ENCODE measurements at places on chromosomes 7 and 10.

DNA sequence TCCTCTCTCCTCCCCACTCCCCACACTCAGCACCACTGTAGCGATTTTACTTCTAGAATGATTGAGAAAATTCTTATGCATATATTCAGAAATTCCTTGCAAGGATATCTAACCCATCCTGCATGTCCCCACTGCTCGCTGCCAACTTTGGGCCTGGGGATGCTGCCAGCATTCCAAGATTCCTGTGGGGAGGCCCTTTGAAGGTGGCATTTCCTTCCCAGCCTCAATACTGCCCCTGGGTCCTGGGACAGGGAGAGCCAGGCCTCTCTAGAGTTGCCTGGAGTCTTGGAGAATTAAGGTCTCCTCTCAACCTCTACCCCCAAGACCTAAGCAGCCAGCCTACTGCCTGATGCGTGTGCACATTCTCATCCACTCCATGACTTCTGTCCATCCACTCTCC, 303.5 kb downstream of the NEBL start:
- DNase-seq, result no peak

- no peak for DNase-seq
Observed at GRCh38 chr7:94030634-94031033, 26.5 kb upstream of the BET1 start.

- DNase-seq, result no peak
Observed at GRCh38 chr7:159000859-159001435, 143.7 kb downstream of the VIPR2 start.

DNA sequence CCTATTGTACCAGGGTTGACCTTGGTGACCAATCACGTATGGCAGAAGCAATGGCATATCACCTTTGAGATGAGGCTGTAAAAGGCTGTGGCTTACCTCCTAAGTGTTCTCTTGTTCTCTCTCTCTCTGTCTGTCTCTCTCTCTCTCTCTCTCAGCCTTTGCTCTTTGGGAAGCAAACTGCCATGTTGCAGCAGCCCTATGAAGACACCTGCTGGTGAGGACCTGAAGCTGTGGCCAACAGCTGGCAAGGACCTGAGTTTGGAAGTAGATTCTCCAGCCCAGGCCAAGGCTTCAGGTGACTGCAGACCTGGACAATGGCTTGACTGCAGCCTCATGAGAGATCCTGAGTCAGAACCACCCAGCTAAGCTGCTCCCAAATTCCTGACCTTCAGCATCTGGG, 161.4 kb downstream of the GPAM start:
- DNase-seq, result no peak

DNA sequence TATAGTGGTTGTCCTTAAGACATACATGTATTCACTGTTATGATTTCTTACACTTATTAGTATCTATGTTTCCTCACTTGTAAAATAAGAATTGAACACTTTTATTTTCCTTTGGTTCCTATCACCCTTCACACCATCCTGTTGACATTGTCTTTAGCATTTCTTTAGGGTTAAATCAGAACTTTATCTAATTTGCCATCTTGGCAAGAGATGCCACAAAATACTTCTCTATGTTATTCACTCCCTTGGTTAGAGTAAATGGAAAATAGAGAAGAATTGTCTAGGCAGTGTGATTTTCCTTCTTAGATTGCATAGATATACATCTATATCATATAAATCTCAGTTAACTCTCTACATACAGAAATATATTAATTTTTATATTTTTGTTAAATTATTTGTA, 204.7 kb downstream of the SEMA3D start:
- DNase-seq, result no peak

- no peak for DNase-seq
Observed at GRCh38 chr7:106405697-106406141, 120.9 kb upstream of the NAMPT start.

DNA sequence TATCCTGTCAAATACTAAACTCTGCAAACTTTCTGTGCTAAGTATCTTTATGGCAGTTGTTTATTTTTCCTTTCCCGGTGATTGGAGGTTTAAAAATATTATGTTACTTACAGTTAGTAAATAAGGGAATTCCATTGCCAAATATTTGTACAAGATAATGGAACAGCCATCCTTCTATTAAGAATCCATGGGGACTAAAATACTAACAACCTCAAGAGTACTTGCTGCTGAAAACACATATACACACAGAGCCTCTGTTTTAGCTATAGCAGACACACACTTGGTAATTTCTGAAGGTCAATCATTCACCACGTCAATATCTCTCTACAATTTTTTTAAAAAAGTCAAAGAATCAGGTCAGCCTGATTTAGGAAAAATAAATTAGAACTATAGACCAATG, 32.4 kb downstream of the TSPAN12 start:
- no peak for DNase-seq

GRCh38 chr7:24703296-24703695, 54.0 kb downstream of the GSDME start:
- DNase-seq, result no peak

- DNase-seq, result no peak
Observed at GRCh38 chr10:119777686-119778085, 51.8 kb downstream of the INPP5F start.

- DNase-seq, result no peak
Observed at GRCh38 chr10:33277135-33277536, 57.3 kb downstream of the NRP1 start.

DNA sequence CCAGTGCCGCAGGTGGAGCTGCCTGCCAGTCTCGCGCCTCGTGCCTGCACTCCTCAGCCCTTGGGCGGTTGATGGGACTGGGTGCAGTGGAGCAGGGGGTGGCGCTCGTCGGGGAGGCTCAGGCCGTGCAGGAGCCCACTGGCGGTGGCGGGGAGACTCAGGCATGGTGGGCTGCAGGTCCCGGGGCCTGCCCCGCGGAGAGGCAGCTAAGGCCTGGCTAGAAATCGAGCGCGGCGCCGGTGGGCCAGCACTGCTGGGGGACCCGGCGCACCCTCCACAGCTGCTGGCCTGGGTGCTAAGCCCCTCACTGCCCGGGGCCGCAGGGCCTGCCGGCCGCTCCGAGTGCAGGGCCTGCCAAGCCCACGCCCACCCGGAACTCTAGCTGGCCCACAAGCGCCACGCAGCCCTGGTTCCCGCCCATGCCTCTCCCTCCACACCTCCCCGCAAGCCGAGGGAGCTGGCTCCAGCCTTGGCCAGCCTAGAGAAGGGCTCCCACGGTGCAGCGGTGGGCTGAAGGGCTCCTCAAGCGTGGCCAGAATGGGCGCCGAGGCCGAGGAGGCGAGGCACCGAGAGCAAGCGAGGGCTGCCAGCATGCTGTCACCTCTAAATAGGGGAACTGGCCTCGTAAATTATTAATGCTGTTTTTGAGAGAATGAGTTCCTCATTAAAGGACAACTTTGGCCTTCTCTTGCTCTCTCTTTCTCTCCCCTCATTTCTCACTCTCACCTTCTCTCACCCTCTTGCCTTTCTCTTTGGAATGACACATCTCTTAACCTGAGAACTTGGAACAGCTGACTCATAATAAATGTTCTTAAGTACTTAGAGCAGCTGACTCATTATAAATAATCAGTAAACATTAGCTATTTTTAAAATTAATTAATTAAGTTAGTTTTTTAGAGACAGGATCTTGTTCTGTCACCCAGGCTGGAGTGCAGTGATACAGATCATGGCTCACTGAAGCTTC, 4.9 kb downstream of the ACADSB start:
- DNase-seq, result no peak

GRCh38 chr10:60387531-60387930, 2.1 kb downstream of the ANK3 start:
- DNase-seq, result no peak

GRCh38 chr10:91813251-91813650, 15.0 kb downstream of the TNKS2 start:
- DNase-seq, result no peak

GRCh38 chr10:124747745-124748144, 3.6 kb upstream of the FAM53B start:
- DNase-seq, result no peak

GRCh38 chr10:66837990-66838389, 87.8 kb upstream of the LRRTM3 start:
- DNase-seq, result no peak

DNA sequence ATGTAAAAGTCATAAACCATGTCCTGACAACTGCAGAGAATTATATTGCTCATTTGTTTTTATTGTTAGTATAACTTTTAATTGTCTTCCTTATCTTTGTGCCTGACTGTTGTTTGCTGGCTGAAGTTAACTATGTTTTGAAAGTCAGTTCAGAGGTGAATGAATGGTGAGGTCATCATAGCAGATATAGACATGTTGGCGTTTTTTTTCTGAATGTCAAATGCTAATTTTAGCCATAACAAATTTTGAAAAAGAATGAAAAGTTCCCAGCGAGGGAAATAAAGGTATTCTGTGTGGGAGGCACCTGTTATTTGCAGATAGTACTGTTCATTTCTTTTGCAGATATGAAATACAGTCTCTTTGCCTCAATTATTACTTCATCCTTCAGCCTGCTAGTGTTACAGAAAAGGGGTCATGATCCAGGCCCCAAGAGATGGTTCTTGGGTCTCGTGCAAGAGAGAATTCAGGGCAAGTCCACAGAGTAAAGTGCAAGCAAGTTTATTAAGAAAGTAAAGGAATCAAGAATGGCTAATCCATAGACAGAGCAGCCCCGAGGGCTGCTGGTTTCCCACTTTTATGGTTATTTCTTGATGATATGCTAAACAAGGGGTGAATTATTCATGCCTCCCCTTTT, 96.5 kb downstream of the CAMK1D start:
- no peak for DNase-seq

- no peak for DNase-seq
Observed at GRCh38 chr10:103491729-103492364, 1.7 kb upstream of the NEURL1 start.

- no peak for DNase-seq
Observed at GRCh38 chr10:80701706-80702105, 164.0 kb downstream of the SH2D4B start.

- no peak for DNase-seq
Observed at GRCh38 chr7:128710481-128710880, 28.7 kb upstream of the CALU start.

- no peak for DNase-seq
Observed at GRCh38 chr10:49661140-49661856, 18.2 kb upstream of the C10orf53 start.

- DNase-seq, result peak; percentile 28
Observed at GRCh38 chr10:25901199-25901598, 32.8 kb upstream of the MYO3A start.

GRCh38 chr10:2887391-2888070, 179.8 kb upstream of the PFKP start:
- no peak for DNase-seq

GRCh38 chr10:43229208-43230061, 37.4 kb downstream of the RASGEF1A start:
- no peak for DNase-seq

DNA sequence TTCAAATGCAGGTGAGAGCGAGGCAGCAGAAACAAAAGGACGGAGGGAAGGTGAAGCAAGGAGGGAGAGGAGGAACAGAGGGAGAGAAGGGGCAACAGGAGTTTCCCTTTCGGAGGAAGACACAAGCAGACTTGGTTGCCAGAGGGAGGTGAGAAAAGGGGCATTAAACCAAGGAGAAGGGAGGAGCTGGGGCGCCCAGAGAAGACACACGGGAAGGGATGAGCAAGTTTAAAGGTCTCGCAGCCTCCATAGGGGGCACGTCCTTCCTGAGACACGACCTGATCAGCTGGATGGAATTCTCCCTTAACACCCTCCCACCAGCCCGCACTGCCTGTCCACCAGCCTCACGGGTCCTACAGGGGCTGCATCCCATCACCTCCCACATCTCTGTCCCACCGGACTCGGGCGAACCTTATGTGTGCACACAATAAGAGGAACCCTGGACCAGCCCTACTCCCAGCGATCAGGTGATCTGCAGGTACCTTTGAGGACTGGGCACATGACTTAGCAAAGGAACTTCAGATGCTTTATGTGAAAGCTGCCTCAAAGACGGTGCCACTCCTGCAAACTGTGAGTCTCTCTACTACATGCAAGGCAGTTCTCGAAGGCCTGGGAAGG, 251.2 kb downstream of the TNS3 start:
- no peak for DNase-seq

- no peak for DNase-seq
Observed at GRCh38 chr7:504221-505111, 15.2 kb downstream of the PDGFA start.

DNA sequence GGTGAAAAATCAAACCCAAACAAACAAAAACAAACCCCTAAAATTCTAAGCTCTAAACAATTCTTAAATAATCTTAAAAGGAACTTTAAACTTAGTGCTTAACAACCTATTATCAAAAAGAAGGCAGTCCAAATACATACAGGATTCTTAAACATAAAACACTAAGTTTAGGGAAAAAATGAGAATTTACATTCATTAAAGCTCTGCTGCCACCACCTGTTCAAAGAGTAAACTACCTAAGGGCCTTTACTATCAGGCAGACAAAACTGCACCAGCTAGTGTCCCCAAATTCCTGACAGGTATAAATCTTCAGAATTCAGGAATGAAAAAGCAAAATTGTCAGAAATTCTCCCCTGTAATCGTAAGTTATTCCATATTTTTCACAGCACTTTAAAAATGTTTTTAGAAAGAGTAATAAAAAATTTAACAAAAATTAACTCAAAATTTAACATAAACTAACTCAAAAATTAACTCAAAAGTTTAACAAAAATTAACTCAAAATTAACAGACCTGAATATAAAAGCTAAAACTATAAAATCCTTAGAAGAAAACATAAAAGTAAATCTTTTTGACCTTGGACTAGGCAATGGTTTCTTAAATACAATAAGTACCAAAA, 55.1 kb downstream of the PDZD8 start:
- no peak for DNase-seq

- no peak for DNase-seq
Observed at GRCh38 chr10:71638064-71638821, 81.3 kb downstream of the C10orf105 start.

DNA sequence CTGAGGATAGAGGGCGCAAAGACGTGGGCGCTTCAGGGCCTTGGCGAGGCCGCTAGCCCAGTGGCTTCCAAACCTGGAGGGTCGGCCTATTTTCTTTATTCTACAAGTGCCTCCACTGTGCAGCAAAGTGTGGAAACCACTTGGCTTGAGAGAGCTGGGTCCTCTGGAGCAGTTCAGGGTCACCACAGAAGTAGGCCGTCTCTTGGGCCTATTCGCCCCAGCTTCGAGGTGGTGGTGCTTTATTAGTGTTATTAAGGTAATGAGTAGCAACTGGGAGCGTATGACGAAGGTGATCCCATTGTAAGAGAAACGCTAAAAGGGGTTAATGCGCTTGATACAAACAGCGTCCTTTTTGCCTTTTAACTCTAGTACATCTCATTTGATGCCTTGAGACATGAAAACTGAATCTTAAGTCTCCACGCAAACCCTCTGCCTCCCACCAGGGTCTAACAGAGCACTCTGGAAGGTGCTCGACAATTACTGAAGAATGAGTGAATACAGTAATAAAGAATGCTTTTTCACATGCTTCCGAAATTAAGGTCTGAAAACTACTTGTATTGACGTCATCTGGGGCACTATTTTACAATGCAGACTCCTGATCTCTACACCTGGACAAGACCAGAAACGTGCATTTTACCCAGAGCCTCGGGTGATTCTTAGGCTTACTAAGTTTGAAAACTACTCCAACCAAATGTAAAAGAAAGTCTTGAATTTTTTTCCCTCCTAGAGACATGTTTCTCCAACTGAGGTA, 647 bp upstream of the GSAP start:
- no peak for DNase-seq

GRCh38 chr7:12987238-12987637, 299.8 kb downstream of the ARL4A start:
- no peak for DNase-seq
